ENCODE measurements at places on chromosomes 16 and 17.

- peak; percentile 89 for DNase-seq
Measured at GRCh38 chr17:58329035-58329809, 627 bp upstream of the TSPOAP1 start.

DNA sequence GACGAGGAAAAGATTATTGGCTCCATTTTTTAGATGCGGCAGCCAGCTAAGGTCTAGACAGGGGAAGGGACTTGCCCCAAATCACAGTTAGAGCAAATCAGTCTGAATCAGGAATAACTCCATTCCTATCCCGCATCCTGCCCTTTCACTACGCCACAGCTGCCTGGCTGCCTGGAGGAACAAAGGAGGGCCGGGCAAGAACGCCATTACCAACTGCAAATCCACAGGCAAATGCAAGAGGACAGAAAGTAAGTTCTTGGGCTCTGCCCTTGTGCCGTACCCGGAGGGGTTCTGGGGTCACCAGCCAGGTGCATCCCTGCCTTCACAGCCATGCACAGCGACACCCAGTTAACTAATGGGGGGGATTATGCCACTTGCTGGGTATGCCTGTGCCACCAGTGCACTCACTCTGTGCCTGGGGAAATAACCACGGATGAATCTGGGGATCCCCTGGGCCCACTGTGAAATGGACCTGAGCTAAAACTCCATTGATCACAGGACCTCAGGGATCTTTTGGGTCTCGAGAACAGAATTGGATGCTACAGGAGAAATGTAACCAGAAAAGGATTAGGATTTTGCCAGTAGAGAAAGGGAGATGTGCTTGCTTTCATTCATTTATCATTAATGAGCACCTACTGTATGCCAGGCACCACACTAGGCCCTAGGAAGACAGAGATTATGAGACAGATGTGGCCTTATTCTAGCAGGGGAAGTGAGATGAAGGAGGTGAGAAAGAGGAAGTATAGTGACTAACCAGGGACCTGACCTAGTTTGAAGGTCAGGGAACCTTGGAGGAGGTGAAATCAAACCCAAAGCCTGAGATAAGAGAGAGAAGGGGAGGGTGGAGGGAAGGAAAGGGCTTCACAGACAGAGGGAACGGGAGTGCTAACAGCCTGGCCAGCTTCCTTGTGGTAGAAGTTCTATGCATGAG, 17.7 kb downstream of the BCL7C start:
- DNase-seq = peak; percentile 24

DNA sequence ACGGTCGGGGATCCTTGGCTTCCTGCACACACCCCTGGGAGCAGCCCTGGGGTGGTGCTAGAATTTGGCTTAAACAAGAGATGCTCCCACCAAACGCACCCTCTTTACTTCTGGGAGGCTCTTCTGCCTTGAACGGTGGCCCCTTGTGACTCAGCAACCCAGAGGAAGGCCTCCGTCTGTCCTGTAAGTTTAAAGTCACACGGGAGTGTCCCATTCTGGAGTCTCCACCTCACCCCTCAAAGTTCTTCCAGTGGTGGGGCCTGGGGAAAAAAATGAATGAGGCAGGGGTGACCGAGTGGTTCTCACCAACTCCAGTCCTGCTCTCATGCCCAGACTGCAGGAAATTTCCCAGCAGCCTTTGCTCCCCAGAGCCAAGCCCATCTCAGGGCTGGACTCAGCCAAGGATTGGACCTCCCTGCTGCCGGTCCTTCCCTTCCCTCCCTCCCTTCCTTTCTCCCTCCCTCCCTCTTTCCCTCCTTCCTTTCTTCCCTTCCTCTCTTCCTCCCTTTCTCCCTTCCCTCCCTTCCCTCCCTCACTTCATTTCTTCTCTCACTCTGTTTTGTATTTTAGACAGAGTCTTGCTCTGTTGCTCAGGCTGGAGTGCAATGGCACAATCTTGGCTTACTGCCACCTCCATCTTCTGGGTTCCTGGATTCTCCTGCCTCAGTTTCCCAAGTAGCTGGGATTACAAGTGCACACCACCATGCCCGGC, 11.4 kb downstream of the ITGAD start:
- no peak for DNase-seq

- DNase-seq = no peak
Measured at GRCh38 chr17:74297941-74298340, 23.9 kb downstream of the DNAI2 start.

DNA sequence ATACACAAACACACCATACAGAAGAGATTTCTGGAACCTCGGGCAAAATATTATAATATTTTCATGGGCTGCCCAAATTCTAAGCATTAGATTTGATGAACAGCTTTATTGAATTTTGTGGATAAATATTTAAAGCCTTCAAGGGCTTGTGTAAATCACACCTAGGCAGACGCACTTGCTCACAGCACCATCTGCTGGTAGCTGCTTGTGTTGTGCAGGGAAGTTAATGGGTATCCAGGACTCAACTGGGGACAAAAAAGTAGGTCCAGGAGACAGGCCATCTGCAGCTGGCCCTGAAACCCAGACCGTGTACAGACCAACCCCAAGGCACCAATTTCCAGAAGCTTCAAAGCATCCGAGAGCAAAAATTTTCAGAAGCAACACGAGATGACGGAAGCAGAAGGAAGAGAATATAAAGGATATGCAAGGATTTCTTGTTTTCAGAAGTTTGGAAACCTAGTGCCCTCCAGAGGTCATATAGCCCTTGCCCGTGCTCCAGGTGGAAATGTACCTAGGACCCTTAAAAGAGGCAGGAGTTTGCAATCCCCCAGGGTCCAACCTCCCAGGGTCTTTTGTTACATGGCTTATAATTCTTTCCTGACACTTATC, 140.0 kb downstream of the CHD9NB start:
- DNase-seq = no peak

DNA sequence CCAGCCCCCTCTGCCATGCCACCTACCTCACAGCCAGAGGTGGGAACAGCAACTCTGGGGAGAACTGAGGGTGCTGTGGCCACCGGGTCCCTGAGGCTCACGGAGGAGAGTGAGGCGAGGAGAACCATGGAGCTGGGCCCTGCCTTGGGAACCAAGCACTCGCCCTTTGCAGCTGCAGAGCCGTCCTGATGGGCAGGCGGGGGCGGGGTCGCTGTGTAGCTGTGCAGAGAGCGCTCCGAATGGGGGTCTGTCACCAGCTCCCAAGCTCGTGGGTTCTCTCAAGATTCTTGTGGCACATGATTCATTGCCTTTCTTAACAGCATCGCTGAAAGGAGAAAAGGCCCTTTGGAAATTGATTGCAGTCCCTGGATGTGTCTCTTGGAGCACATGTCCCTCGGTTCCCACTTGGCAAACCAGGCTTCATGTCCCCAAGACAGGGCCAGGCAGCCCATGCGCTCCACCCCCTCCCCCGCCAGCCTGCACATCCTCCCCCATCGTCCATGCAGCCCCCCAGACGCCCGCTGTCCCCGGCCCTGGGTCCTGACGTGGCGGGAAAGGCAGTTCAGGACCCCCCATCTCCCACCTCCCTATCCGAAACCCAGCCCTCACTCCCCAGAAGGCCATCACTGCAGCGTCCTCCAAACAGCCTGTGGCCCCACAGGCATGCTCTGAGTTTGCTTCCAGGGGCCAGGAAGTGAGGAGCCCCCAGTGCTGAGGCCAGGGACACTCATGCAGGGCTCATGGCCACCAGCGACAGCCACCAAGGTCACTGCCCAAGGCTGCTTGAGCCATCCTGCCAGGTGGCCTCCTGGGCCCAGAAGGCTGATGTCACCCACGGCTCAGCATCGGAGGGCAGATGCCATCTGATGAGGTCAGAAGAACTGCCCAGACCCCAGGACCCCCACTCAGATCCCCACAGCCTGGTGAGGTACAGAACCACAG, 20.6 kb upstream of the CHMP6 start:
- DNase-seq = no peak

DNA sequence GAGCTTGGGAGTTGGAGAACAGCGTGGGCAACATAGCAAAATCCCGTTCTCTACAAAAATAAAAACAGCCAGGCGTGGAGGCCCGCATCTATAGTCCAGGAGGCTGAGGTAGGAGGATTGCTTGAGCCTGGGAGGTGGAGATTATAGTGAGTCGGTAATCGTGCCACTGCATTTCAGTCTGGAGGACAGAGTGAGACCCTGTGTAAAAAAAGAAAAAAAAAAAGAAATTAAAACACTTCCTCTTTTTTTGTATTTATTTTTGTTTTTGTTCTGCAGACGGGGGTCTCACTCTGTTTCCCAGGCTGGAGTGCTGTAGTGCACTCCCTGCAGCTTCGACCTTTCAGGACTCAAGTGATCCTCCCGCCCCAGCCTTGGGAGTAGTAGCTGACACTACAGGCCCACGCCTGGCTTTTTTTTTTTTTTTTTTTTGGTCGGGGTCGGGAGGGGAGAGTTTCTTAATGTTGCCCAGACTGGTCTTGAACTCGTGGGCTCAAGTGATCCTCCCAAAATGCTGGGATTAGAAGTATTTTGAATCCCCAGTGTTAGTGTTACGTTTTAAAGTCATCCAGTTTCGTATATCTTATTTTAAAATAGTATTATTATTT, 1.5 kb downstream of the IST1 start:
- no peak for DNase-seq

DNA sequence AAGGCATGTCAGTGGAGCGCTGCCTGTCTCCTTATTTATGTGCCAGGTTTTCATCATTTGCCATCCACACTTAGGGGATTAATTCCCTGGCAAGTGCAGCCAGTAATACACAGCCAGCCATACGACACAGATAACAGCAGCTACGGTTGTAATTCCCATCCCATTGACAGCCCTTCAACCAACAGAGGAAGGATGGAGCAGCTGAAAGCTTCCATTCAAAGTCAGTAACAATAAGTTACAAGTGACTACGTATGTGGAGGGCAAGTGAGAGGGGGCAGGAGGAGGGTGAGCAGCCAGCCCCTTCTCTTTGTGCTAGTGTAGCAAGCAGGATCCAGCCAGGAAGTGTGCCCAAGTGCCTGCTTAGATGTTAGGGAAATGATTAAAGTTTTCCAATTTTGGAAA, 53.8 kb upstream of the LYRM9 start:
- no peak for DNase-seq

- no peak for DNase-seq
Measured at GRCh38 chr17:63440127-63440769, 5.9 kb downstream of the CYB561 start.

- no peak for DNase-seq
Measured at GRCh38 chr16:49330562-49331201, 42.9 kb upstream of the C16orf78 start.

DNA sequence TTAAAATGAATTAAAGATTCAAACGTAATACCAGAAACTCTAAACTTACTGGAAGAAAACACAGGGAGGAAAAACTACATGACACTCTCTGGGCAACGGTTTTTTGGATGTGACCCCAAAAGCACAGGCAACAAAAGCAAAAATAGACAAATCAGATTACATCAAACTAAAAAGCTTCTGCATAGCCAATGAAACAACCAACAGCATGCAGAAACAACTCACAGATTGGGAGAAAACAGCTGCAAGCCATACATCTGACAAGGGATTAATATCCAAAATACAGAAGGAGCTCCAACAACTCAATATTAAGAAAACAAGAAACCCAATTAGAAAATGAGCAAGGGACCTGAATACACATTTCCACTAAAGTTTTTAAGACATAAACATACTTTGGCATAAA, 69.2 kb upstream of the ALOX12 start:
- DNase-seq = no peak

GRCh38 chr16:56401482-56401881, 23.9 kb downstream of the AMFR start:
- DNase-seq = no peak

- no peak for DNase-seq
Measured at GRCh38 chr16:14140923-14141322, 69.8 kb downstream of the MRTFB start.

DNA sequence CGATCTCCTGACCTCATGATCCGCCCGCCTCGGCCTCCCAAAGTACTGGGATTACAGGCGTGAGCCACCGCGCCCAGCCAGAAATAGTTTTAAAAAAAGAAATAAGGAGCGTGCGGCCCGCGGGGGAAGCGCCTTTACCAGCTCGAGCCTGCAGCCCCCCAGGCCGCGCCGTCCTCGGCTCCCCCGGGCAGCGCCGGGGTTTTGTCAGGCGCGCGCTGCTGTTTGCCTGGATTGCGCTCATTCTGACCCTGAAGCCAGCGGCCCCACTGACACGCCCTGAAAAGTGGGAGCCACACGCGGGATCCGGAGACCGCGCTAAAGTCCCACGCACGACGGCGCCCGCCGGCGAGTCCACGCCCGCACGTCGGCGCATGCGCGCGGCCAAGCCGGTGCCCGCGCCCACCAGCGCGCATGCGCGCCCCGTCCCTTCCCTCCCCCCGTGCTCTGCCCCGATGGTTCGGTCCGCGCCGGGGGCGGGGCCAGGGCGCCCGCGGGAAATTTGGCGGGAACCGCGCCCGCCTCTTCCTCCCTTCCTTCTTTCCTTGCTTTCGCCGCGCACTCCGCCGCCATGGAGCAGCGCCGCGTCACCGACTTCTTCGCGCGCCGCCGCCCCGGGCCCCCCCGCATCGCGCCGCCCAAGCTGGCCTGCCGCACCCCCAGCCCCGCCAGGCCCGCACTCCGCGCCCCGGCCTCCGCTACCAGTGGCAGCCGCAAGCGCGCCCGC, at the start of gene CDT1:
CDT1 (plus strand) TSS at position 526 of the 724 bp plus-strand sequence; CDS start at position 569, 43 bp downstream.
- peak; percentile 87 for DNase-seq

GRCh38 chr16:21277927-21278706, at the start of gene CRYM:
TSS of gene CRYM (minus strand) at chr16:21278290. CDS start at chr16:21278251, 39 bp downstream.
- peak; percentile 54 for DNase-seq

DNA sequence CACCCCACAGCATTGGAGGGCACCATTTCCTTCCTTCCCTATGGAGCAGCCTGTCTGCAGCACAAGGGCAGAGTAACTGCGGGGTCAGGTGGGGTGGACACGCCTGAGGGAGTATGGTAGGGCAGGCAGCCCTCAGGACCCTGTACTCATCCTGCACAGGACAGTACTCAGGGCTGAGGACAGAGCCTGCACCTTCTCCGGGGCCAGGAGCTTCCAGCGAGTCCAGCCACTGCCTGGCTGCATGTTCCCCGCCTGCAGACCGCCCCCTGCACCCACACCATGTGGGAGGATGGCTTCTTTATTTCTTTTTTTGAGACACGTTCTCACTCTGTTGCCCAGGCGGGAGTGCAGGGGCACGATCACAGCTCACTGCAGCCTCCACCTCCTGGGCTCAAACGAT, 47.6 kb upstream of the CDC42EP4 start:
- no peak for DNase-seq

GRCh38 chr17:77594416-77595209, 363.9 kb upstream of the TNRC6C start:
- no peak for DNase-seq

DNA sequence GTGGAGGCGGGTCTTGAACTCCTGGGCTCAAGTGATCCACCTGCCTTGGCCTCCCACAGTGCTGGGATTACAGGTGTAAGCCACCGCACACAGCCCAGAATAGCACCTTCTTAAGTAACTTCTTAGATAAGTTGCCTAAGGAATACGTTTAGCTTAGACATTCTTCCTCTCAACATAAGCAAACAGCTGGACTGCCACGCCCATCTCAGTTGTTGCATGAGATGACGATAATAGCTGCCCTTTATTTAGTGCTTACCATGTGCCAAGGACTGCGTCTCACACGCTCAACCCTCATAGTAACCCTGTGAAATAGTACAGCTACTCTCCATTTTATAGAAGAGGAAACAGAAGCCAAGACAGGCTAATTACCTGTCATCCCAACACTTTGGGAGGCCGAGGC, 11.8 kb downstream of the HASPIN start:
- no peak for DNase-seq
